SK-N-MC (cell line): ENCODE measurements at places on chromosomes 6 and 20.

- no peak for DNase-seq
These were observed 26.3 kb upstream of the EPM2A start for GRCh38 chr6:145761584-145761983.

DNA sequence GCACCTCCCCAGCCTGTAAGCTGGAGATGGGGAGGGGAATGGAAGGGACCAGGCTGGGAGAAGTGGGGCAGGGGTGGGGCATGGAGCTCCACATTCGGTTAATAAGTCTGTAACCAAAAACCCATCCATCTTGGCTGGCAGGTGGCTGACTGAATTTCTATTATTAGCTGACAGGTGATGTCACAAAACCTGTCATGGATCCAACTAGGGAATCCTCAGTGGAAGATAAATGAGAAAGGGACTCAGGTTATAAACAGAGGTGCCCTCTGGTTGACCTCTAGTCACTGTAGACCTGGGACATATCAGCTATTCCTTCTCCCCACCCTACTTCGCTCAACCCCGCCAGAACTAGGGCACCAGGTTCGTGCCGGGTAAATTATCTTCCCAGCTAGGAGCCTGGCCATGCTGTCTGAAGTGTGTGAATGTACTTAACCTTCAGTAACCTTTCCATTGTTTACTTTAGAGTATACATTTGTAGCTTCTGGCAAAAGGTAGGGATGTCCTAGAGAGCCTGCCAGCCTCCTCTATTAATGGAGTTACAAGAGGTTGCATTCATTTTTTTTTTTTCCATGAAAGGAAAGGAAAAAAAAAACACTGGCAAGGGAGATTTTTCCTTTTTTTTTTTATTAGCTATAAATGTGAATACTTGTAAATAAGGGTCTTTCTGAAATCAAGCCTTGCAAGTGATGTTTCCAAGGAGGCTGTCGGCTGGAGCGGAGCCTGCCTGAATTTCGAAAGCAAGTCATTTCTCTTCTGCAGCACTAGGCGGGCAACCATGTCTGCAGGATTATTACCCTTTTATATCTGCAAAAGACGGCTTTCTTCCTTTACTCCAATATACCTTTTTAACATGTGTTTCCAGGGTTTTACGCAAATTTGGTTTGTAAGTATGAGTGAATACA, 135.9 kb downstream of the TMEM242 start:
- DNase-seq, result no peak

GRCh38 chr6:147881432-147881831, 372.9 kb downstream of the SAMD5 start:
- no peak for DNase-seq

- DNase-seq, result no peak
These were observed 115.7 kb upstream of the CLDN20 start for GRCh38 chr6:155147958-155148663.

DNA sequence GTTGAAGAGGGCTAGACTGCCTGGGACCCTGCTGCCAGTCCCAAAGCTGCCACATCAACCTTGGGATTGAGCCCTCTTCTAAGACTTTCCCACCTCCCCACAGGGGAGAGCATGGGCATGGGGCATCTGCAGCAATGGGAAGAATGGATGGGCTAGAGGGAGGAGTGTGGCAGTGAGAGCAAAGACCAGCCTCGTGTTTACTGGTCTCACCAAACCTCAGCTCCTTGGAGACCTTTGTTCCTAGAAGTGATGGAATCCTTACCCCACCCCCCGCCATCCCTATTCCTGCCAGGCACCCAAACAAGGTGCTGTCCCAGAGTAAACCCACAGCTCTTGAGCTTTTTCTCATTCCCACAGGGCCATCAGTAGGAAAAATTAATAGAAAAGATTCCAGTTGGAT, 20.0 kb upstream of the ARMC12 start:
- no peak for DNase-seq

- DNase-seq, result no peak
These were observed 5.1 kb upstream of the EBF4 start for GRCh38 chr20:2687514-2687913.
